Endothelial cell of umbilical vein (primary cell): ENCODE measurements at places on chromosomes 16 and 17. TPM values are rescaled to one million over a fixed set of nuclear protein-coding genes. Genes with fewer than 3 reads are reported as not detected.

GRCh38 chr17:7881276-7882054 lies 7.1 kb upstream of the CHD3 start:
- DNase-seq, result no peak

FN3KRP gene
- 20.5 and 22.2 TPM in 2 replicates for polyA plus RNA-seq

DNA sequence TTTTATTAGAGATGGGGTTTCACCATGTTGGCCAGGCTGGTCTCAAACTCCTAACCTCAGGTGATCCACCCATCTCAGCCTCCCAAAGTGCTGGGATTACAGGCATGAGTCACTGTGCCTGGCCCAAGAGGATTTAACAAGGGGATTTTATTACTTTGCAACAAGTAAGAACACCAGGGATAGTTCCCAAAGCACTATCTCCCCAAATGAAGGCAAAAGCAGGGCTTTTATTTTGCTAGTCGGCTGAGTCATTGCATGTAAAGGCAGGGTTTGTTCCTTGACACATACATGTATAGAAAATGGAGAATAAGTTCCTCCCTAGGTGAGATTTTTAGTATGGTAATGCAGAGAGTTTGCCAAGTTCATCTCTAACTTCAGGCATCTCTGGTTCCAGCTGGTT lies 24.0 kb downstream of the REXO5 start:
- DNase-seq, result no peak

- no peak for DNase-seq
These were observed 18.2 kb downstream of the PCTP start for GRCh38 chr17:55768936-55769624.

- no peak for DNase-seq
These were observed 179.0 kb downstream of the HAPSTR1 start for GRCh38 chr16:9270424-9270823.

- DNase-seq, result peak; percentile 65
These were observed 61.6 kb downstream of the TIMM22 start for GRCh38 chr17:1058423-1059130.

DNA sequence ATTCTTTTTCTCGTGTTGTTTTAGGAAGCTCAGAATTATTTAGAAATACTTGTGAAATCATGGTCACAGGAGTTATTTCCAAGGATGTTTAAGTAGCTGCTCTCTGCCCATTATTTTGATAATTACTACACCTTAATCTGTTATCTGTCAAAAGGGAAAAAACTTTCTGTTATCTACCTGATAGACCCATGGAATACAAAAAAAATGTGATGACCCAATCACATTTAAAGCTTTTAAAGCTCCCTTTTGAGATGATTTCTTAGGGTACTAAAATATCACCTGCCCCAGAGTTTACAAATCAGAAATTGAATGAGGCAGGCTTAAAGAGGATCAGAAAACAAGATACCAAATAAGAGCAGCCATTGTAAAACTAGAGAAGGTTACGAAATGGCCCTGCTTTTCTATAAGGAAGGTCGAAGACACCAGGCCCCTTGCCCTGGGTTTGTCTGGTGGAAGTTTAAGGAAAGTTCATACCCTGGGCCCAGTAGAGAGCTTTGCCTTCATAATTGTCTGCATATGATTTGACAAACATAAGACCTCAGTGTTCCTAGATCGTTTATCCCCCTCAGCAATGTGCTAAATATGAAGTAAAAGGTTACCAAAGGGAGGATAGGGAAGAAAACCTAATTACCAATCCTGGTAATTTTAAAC lies 149.9 kb upstream of the TBX2 start:
- no peak for DNase-seq

DNA sequence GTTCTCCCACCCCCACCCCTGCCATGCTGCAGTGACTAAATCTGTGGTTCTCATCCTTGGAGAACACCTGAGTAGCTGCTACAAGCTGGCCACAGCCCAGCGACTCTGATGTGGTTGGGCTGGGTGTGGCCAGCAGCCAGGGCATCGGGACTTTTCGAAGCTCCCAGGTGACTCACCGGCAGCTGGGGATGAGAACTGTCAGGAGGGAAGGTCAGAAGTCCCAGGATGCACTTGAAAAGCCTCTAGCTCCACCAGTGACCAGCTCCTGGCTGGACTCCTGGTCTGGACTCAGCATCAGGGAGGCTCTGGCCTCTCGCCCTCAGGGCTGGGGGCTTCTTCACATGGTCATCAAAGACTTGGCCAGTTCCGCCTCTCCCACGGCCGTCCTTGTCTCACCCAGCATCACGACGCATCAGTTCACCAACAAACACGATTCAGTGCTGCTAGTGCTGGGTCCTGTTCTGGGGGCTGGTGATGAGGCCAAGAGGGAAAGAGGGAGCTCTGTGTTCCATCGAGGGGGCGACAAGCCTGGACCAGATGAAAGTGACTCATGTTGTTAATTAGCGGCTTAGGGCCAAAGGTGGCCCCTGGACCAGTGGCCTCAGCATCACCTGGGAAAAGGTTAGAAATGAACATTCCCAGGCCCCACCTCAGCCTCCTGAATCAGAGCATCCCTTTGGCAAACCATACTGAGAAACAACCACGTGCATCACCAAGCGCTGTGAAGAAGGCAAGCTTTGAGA lies 3.9 kb upstream of the C17orf99 start:
- DNase-seq, result no peak

DNA sequence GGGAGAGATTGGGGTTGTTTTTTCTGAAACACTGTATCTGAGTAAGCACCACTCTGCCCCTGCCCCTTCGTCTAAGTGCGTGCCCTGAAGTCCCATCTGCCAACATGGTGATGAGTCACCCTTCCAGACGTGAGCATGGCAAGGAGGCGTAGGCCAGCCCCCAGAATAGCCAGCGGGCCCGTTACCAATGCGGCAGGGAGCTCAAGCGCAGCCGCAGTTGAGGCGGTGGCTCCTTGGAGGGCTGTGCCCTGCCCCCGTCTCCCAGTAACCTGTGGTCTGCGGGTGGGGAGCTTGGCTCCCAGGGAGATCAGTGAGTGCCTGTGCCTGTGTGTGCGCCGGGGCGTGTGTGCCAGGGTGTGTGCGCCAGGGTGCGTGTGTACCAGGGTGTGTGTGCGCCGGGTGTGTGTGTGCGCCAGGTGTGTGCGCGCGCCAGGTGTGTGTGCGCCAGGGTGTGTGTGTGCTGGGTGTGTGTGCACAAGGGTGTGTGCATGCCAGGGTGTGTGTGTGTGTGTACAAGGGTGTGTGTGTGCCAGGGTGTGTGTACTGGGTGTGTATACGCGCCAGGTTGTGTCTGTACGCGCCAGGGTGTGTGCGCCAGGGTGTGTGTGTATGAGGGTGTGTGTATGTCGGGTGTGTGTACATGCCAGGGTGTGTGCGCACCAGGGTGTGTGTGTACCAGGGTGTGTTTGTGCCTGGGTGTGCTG lies 98.6 kb upstream of the CHMP6 start:
- peak; percentile 36 for DNase-seq

HCRT gene
- not detected in 2 replicates for polyA plus RNA-seq

GRCh38 chr17:75509528-75510258 lies 5.6 kb downstream of the CASKIN2 start:
- peak; percentile 32 for DNase-seq

KRTAP1-1 gene
- not detected in 2 replicates for polyA plus RNA-seq

- no peak for DNase-seq
These were observed 57.3 kb downstream of the XYLT1 start for GRCh38 chr16:17413508-17413907.

DNA sequence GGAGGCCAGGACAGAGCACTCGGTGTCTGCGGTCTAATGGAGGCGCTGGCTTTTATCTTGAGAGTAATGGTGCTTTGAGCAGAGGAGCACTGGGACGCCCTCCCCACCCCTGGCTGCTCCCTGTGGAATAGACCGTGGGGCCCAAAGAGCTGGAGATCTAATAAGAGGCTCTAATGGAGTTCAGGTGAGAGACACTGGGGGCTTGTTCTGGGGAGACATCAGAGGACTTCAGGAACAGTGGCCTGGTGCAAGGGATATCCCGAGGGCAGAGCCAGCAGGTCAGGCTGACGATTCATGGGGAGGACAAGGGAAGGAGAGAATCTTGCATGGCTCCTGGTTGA lies 9.5 kb upstream of the KRT19 start:
- DNase-seq, result no peak

DNA sequence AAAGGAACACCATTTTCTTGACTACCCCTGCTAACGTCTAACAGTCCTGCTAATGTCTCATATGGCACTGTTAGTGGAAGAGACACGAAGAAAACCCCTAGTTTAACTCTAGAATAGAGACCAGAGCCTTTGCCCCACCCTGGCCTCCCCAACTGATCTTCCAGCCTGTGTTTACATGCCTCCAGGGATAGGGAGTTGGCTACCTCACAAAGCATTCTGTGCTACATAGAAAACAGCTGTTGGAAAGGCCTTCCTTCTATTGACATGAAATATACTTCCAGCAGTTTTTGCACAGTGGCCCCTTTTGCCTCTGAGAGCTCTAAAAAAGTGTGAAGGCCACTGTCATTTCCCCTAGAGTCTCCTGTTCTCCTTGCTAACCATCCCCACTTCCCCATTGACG lies 73.1 kb downstream of the ASIC2 start:
- no peak for DNase-seq

SOX8 gene
- polyA plus RNA-seq, result 0.52 and 0.72 TPM in 2 replicates

- no peak for DNase-seq
These were observed 318.3 kb downstream of the CBLN1 start for GRCh38 chr16:48963306-48963705.

CX3CL1 gene
- 2.0 TPM in 2 replicates for polyA plus RNA-seq

CCDC92B gene
- not detected in 2 replicates for polyA plus RNA-seq
